ENCODE measurements at places on chromosomes 13 and 19.

DNA sequence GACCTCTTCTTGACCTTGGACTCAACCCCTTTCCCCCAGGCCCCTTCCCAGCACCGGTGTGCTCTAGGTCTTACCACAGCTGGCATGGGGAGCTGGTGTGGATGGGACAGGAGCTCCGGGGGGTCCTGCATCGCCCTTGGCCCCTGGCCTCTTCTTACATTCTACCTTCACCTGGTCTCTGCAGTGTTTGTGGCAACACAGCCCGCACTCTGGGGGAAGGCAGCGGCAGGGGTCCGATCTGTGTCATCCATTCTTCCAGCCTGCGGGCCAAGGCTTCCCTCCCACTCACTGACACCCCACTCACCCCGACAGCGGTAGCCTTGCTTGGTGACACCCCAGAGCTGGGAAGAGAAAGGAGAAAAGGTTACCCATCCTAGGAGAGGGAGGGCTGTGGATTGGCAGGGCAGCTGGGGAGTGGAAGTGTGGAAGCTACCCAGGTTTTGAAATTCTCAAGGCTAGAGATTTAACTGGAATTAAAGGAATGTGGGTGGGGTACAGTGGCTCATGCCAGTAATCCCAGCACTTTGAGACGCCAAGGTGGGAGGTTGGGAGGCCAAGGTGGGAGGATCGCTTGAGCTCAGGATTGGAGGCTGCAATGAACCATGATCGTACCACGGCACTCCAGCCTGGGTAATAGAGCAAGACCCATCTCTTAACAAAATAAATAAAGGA, 8.3 kb downstream of the FAM98C start:
- DNase-seq: no peak

GRCh38 chr19:54448040-54448773, 792 bp upstream of the LENG8 start:
- DNase-seq: peak; percentile 51

- DNase-seq: no peak
Measured at GRCh38 chr13:101098873-101099272, 317.4 kb downstream of the NALCN start.

DNA sequence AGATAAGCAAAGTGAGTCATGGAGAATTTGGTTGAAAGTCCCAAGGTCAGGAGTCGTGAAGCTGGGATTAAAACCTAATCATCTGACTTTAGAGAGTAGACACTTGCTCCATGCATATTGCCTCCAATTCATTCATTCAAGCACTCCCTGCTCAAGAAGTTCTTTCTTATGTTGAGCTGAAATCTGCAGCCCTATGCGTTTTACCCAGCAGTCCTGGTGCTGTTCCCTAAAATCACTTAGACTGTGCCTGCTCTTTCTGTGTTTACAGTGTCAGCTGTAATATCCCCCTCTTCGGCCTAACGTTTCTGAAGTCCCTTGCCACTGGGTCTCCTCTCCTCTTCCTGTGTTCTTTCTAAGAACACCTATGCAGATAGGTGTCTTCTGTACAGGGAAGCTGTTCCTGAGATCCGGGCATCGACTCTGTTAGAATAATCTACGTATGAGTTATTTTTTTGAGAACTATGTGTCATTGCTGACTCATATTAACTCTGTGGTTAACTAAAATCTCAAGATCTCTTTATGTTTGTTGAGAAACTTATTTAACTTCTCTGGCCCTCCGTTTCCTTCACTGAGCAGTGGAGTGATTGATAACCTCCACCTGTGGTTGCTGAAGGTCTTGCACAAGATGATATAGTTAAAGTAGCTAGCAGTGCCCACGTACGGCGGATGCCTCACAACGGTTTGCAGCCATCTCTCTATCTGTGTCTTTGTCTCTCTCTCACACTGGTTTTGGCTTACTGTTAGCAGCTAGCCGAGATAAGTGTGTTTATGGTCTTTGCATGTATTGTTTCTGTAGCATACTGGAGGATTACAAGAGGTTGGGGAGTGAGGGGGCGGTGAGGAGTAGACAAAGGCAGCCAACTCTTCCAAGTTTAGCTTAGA, 4.7 kb downstream of the ALOX5AP start:
- DNase-seq: no peak

- no peak for DNase-seq
Measured at GRCh38 chr13:72427757-72428528, 299.5 kb downstream of the MZT1 start.

DNA sequence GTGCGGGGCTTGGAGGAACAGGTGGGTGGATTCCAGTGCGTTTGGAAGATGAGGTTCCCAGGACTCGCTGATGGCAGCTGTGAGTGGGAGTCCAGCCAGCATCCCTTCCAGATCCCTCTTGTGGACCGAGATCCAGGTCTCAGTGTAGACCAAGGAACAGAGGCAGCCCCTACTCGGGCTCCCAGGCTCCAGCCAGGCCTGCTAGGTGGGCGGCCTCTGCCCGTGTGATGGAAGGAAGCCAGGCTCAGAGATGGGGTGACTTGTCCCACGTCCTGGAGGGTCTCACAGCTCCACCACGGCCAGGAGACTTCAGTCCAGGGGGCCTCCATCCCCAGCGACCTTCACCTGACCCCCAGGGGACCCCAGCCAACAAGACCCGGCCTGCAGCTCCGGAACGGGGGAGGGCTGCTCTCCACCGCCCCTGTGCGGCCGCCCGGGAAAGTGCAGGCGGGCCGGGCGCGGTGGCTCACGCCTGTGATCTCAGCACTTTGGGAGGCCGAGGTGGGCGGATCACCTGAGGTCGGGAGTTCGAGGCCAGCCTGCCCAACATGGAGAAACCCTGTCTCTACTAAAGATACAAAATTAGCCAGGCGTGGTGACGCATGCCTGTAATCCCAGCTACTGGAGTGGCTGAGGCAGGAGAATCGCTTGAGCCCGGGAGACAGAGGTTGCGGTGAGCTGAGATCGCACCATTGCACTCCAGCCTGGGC, 729 bp upstream of the MADCAM1 start:
- DNase-seq: no peak

DNA sequence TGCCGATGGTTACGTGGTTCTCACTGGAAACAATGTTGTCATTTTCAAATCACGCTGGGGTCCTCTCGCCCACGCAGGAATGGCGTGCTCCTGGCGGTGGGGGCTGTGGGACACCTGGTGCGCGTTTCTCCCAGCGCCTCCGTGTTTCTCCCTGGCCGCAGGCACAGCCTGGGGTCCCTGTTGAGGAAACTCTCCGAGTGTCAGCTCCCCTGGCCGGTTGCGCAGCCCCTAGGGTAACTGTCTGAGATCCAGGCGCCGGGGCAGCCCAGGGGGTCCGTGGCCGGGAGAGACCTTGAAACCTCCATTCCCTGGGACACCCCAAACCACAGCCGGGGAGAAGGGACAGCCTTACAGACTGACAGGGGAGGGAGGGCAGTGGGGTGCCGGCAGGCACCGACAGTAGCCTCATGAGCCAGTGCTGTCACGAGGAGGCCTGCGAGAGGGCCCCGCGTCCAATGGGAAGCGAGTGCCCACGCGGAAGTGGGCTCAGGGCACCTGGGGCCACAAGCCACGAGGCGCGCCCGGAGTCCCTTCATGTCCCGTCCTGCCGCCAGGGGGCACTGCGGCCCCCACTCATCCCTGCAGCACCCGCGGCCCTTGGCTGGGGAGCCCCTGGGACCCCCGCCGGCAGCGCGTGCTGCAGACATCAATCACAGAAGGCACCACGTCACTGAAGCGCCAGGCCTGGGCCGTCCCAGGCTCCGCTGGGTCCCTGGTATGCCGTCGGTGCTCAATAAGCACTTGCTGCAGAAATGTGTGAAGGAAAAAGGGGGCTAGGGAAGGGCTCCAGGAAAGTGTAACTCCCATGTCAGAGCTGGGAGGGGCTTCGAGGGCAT, 9.5 kb downstream of the ADAMTSL5 start:
- DNase-seq: no peak

GRCh38 chr19:16118489-16119033, 6.9 kb downstream of the RAB8A start:
- no peak for DNase-seq

GRCh38 chr19:16355293-16356043, 30.8 kb downstream of the KLF2 start:
- DNase-seq: no peak

GRCh38 chr13:48178126-48178525, 54.9 kb upstream of the ITM2B start:
- DNase-seq: no peak

- DNase-seq: no peak
Measured at GRCh38 chr13:103941506-103942140, 875.4 kb upstream of the SLC10A2 start.

- no peak for DNase-seq
Measured at GRCh38 chr19:13646758-13647157, 117.6 kb upstream of the MRI1 start.

- DNase-seq: no peak
Measured at GRCh38 chr13:38767506-38768265, 80.8 kb downstream of the FREM2 start.

DNA sequence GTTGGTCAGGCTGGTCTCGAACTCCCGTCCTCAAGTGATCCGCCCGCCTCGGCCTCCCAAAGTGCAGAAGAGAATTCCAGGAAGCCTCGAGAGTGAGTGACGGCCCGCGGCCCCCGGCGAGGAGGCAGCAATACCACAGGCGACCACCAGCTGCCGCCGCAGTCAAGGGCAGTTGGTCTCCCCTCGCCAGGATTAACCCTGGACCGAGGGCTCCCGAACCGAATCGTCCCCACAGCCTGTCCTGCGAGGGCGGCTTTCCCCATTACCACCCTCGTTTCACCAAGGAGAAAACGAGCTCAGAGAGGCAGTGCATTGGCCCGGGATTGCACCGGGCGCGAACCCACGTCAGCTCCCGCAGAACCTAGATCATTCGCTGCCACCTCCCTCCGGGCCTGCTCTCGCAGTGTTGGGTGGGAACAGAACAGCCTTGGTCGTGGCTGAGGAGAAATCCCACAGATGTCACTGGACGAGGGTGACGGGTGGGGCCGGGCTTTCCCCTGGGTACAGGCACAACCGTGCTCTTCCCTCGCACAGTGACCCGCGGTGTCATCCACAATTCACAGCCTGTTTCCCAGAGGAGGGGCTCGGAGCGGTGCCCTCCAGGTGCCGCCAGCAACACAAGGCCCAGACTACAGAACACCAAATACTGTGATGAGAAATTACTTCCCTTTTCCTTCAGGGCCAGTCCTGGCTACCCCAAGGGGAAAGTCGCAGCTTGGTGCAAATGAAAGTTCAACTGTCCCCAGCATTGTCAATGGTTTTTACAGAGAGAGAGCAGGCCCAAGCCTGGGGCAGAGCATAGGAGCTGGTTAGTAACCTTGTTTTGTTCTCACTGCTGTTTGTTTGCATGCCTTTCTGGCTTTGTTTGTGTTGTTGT, 24.8 kb downstream of the C2CD4C start:
- peak; percentile 22 for DNase-seq

GRCh38 chr19:40612831-40613689, 11.9 kb downstream of the LTBP4 start:
- DNase-seq: no peak

DNA sequence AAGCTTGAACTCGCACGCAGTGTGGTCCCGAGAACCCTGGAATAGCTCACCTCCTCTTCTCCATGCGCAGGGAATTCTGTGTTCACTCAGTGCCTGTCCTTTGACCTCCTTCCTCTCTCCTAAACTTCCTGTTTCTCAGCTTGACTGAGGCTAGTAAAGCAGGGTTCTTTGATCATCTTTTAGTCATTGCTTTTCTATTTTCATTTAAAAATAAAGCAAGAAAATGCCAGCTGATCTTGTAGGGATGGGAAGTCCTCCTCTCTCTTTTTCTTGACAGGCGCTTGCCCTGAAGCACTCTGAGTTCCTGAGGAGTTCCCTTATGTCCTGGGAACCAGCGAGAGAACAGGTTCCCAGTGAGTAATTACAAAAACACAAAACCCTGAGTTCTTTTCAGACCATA, 62.8 kb downstream of the ARHGEF7 start:
- DNase-seq: no peak

DNA sequence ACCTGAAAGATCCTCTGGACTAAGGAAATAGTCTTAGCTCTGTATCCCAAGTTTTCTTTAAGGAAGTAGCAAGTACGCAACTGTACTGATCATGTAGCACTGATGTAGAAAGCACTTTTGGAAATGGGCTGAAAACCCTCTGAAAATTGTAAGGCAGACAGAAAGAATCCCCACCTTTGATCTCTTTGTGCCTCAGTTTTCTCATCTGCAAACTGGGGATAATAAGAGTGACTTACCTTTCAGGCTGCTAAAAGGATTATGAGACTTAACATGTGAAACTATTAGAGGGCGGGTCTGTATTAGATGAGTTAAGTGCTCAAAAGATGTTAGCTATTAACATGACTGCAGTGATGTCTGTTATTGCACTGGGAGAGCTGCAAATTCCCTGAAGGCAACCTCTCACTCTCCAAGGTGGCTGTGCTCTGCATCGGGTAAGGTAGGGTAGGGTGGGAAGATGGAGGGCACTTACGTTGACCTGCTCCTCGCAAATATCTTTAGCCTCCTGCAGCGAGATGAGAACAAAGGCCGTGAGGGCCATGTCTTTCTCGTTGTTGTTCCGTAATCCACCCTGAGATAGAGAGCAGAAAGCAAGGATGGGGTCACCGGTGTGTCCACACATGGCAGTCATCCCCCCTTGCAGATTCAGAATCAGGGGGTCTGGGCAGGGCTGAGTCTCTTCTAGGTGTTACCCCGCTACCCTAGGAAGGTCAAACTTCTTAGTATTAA, 20.4 kb upstream of the TNFSF14 start:
- no peak for DNase-seq

DNA sequence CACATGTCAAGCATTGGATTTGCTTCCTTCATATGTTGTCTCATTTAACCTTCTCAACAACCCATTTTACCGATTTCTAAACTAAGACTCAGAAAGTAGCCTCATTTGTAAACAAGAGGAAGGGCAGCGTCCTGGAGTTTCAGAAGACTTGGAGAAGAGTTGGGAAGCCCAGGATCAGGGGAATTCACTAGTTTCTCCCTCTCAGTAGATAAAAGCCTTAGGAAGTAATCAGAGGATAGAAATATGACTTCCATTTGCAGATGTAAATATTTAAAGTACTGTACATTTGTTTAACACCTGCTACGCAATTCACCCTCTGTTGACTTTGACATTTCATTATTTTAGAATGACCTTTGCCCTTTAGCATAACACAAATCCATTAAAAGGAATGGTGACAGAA, 216.4 kb downstream of the DCT start:
- DNase-seq: peak; percentile 37

DNA sequence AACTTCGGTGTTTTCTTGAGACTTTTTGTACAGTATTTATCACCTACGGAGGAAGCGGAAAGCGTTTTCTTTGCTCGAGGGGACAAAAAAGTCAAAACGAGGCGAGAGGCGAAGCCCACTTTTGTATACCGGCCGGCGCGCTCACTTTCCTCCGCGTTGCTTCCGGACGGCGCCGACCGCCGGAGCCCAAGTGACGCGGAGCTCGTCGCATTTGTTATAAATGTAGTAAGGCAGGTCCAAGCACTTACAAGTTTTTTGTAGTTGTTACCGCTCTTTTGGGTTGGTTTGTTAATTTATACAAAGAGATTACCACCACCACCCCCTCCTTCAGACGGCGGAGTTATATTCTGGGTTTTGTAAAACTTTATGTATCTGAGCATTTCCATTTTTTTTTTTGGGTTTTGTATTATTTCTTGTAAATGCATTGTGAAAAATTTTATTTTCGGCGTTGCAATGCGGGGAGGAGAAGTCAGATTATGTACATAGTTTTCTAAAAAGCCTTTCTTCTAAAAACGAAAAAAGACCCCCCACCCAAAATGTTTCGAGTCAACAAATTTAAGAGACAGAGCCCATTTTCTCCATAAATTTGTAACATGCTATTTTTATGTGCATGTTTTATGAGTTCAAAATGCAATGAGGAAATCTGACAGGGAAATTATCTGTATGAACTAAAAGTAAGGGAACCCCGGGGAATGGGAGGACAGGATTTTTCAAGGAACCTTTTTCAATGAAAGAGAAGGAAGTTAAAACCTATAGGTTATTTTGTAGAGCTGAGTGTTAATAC, 2.3 kb downstream of the SOX1 start:
- DNase-seq: no peak

Data from HepG2 (cell line).